Vagina (tissue), 2 donors: ENCODE measurements at places on chromosomes 3 and 15. TPM values are rescaled to one million over a fixed set of nuclear protein-coding genes. Genes with fewer than 3 reads are reported as not detected.
A peak's percentile ranks its signal among the peaks of the same experiment; 100 is the strongest.

GRCh38 chr3:4716706-4717362, 223.7 kb downstream of the ITPR1 start:
- H3K4me3 ChIP-seq = no peak overlapping the region
- DNase-seq = no peak
- peaks cover 34% of the 10 kb centered on the region for H3K4me1 ChIP-seq
- peak overlapping the region; percentile 73 for H3K27ac ChIP-seq

DNA sequence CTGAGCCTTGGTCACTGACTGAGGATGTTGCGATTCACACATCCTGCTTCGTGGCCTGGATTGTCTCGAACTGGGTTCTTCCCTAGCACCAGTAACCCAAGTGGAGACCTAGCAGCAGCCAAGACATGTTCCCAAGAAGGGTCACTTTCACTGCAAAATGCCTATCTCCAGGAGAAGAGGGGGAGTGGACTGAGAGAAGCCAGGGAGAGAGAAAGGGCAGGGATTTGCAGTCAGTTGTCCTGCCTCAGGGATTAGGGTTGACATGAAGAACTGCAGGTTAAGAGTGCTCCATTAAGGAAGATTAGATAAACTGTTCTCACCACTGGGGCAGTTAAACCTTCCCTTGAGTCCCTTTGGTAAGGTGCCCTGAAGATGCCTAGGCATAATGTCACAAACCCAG, 5.7 kb upstream of the CD276 start:
- no peak overlapping the region for H3K27ac ChIP-seq
- no peaks in the 10 kb centered on the region for H3K36me3 ChIP-seq
- H3K4me1 ChIP-seq = peaks cover 7% of the 10 kb centered on the region
- no peak overlapping the region for H3K4me3 ChIP-seq
- no peaks in the 10 kb centered on the region for H3K27me3 ChIP-seq

DNA sequence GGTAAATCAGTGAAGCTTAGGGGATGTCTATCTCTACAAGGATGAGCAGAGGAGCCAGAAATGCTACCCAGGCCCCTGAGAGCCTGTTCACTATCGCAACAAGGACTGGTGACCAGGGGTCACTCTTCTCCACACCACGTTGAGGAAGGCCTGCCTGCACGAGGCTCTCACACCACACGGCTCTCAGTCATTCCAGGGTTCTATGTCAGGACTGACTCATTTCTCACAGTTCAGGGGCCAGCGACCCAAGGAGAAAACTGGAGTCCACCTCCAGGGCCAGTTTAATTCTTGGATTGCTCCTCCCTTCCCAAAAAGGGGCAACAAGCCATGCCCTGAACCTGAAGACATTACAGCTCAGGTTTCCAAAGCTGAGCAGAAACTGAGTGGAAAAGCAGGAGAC, 33.9 kb downstream of the ANP32A start:
- no peaks in the 10 kb centered on the region for H3K36me3 ChIP-seq
- no peak overlapping the region for H3K27ac ChIP-seq
- no peak overlapping the region for H3K4me3 ChIP-seq
- peaks cover 49% of the 10 kb centered on the region for H3K4me1 ChIP-seq
- DNase-seq = no peak

The ZKSCAN7 gene
- total RNA-seq = 2.7 TPM

The SH3GL3 gene
- 3.9 TPM for total RNA-seq

The FBXO40 gene
- not detected for total RNA-seq
